NCI-H1694 (cell line): ENCODE measurements at places on chromosomes 7 and 10.
A peak's percentile ranks its signal among the peaks of the same experiment; 100 is the strongest.

DNA sequence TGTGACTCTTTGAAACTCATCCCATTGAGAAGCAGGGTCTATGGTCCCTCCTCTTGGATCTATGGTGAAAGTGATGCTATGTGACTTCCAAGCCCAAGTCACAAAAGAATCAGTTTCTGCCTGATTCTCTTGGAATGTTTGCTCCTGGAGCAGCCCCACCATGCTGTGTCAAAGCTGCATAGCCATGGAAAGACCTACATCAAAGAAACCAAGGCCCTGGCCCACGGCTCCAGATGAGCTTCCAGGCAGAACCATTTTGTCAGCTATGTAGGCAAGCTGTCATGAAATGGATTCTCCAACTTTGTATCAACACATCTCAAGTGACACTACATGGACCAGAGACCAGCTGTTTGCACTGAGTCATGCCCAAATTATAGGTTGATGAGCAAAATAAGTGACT, 77.0 kb downstream of the AASS start:
- DNase-seq = no peak

DNA sequence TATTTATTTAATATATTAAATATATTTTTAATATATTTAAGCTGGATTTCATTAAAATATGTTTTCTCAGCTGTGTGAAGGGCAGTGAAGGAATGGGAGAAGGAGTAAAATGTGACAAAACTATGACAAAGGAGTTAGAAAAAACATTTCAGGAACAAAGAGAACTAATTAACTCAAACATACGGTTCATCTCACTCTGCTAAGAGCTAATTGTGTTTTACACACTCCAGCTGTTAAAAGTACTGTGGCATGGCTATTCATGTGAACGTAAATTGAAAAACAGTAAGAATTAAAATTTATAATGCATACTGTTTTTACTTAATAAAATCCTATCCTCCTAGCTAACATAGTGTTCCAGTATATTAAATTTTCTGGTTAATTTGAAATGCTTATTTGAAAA, 262.5 kb upstream of the GNAI1 start:
- DNase-seq = peak; percentile 11

GRCh38 chr10:650886-651615, 38.4 kb downstream of the DIP2C start:
- DNase-seq = no peak

GRCh38 chr7:98322331-98323270, 41.1 kb downstream of the BRI3 start:
- DNase-seq = no peak

DNA sequence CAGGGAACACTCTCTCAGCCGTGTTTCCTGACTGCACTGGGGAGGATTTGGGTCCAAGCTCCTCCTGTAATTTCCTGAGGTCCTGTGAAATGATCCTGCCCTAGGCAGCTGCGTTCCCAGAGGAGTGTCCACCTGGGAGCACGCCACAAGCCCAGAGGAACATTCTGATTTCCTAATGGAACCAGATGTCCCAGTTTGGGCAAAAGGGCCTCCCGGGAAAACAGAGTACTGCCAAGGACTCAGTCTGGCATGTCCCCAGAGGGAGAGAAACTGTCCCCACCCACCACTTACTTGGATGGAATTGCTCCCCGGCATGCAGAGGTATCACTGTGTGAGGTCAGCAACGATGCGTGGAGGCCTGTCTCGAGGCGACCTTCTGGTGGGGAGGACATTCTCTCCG, 34.5 kb downstream of the ASB13 start:
- no peak for DNase-seq

GRCh38 chr7:34242391-34242790, 337.1 kb downstream of the BMPER start:
- no peak for DNase-seq

GRCh38 chr7:479948-480499, 39.6 kb downstream of the PDGFA start:
- DNase-seq = no peak

GRCh38 chr10:480928-481552, 208.4 kb downstream of the DIP2C start:
- peak; percentile 86 for DNase-seq

DNA sequence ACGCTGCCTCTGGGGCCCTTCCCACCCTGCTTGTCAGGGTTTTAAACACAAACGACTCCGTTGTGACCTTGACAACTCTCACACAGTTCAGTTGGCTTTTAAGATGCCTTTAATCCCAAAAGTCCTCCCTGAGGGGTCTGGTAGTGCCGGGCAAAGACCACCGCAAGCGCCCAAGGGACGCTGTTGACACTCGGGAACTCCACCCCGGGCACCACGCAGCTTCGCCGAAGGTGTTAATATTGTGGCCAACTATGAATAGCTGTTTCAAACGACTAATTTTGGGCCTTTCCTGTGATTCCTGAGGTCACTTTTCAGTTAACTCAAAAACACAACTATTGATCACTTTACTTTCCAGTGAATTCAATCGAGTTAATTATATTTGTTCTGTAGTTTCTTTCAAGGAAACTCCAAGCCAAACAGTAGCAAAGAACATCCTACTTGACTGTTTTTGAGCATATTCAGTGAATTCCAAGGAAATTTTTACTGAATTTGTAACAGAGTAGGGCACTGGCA, 958 bp upstream of the ESYT2 start:
- DNase-seq = no peak

- DNase-seq = no peak
Observed at GRCh38 chr7:106071356-106071998, 40.6 kb downstream of the SYPL1 start.

DNA sequence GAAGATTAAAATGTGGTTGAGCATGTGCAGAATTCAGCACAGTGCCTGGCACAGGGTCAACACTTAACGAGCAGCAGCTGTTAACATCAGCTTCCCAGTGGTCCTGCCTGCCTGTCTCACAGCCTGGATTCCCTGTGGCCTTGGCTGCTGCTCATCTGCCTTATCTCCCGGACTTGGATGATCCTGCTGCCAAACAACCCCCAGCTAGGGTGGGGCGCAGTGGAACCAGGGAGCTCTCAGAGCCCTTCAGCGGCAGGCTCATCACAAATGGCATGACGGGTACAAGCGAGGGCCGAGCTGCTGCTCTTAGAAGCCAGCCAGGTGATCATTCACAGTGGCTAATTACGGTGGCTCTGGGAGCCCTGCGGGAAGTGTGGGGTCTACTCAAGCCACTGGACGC, 13.0 kb upstream of the SMARCD3 start:
- no peak for DNase-seq

DNA sequence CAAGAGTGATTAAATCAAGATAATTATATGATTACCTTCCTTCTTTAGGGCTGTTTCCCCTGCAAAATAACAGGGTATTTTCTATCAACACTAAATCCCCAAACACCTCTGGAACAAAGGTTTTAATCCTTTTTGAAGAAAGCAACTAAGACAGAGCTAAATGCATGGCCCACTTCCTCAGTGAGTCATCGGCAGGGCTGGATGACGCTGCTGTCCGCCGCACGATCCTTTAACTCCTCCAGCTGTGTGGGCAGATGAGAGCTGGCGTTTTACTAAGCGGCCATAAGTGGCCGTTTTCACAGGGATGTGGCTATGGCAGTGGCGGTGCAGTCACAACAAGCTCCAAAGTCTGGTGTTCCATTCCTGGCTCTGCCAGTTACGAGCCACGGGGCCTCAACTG, 76.0 kb upstream of the C1QL3 start:
- DNase-seq = no peak

GRCh38 chr7:54541669-54542625, at the start of gene VSTM2A:
TSS of gene VSTM2A (plus strand) at chr7:54542375. CDS start at chr7:54542731, 356 bp downstream.
- DNase-seq = no peak

DNA sequence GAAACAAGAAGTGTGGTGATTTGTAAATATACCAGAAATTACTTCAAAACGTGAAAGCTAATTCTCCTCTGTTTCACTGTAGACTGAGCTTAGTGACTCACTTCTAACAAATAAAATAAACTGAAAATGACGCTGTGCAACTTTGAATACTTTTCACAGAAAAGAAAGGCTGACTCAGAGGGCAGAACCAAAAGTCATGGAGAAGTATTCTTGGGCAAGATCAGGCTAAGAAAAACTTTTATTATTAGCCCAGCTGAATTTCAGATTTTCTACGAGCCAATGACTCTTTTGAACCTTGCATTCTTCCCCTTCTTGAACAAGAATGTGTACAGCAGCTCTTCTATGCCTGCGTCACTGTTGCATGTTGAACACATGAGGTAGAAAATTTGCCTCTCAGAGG, 527.3 kb upstream of the GHITM start:
- DNase-seq = no peak

- DNase-seq = peak; percentile 58
Observed at GRCh38 chr7:8190119-8190895, 71.7 kb downstream of the ICA1 start.

GRCh38 chr10:33189808-33190207, 144.7 kb downstream of the NRP1 start:
- DNase-seq = no peak

DNA sequence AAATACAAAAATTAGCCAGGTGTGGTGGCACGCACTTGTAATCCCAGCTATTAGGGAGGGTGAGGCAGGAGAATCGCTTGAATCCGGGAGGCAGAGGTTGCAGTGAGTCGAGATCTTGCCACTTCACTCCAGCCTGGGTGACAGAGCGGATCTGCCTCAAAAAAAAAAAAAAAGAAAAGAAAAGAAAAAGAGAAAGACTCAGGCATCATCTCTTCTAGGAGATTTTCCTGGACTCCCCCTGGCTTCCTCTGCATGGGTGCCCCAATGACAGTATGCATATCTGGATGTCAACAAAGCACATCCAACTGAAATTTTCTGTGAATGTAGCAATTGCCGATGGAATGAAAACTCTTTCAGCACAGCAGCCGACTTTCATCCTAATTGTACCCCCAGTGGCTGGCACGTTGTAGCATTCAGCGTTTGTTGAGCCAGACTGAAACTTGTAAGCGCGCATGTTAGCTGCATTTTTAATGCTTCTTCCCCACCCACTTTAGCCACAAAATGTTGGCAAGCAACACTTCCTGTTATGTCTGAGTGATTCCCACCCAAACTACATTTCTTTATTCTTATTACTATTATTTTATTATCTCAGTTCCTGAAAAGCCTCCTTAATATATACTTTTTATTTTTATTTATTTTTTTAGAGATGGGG, 70.2 kb downstream of the PRTFDC1 start:
- no peak for DNase-seq

DNA sequence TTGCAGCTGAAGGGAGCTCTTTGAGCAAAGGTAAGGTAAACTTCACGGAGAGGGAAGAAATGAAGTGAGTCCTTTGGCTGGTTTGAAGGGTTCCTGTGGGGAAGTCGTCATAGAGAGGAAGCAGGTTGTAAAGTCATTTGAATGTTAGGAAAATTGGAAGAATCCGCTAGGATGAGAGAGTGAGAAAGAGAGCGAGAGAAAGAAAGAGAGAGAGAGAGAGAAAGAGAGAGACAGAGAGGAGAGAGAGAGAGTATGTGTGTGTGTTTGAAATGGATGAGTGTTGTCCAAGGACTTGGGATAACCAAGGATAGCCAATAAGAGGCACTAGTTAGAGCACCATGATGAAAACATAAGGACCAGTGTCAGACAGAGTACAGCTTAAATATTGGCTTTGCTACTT, 43.1 kb downstream of the FEZF1 start:
- DNase-seq = no peak

- DNase-seq = no peak
Observed at GRCh38 chr7:66597461-66597860, 31.2 kb upstream of the KCTD7 start.

DNA sequence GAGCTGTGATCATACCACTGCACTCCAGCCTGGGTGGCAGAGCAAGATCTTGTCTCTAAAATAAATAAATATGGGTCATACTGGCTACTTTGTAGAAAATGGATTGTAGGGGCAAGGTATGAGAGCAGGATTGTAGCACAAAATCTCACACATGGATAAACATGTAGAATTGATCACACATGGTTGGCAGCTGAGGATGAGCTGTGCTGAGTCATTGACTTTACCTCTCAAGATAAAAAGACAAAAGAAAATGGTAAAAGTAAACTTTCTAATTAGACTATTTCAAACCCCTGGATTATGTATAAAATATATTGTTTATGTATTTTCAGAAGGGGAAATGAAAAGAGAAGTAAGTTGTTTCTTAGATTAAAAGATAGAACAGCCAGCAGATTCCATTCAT, 69.3 kb downstream of the APBB1IP start:
- no peak for DNase-seq

- DNase-seq = peak; percentile 18
Observed at GRCh38 chr7:155003092-155003375, at the start of gene PAXIP1. TSS of gene PAXIP1 (minus strand) at chr7:155003124. CDS start at chr7:155002929, 195 bp downstream.

DNA sequence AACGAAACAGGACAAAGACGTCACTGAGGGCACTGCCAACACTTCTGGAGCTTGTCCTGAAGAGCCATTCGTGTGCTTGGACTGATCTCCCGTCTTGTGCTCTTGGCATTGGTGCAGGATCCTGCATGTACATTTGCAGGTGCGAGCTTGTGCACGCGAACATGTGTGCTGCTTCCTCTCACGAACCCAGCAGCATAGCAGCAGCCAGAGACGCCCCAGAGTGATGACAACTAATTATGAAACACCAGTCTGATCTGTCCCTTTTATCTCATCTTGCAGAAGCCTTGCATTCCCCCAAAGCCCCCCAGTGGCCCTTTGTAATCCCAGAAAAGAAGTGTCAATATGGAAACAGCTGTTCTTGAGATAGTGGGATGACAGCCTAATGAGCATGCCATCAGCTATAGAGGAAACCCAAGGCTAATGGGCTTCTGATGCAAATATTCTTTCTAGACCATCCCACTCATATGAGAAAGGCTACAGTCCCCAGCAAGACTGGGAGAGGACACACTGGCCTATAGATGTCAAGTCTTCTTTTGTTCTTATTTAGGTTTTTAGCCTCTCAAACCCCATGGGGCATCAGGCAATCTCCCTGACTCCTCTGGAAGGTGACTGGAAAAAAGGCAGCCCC, 310.6 kb downstream of the FRMD4A start:
- DNase-seq = no peak

DNA sequence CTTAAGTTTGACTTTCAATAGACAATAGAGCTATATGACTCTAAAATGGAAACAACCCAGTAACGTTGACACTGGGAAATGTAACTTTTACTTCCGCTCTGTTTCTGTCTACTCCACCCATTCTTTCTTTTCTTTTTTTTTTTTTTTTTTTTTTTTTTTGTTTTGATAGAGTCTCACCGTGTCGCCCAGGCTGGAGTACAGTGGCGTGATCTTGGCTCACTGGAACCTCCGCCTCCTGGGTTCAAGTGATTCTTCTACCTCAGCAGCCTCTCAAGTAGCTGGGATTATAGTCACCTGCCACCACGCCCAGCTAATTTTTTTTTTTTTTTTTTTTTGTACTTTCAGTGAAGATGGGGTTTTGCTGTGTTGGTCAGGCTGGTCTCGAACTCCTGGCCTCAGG, 13.9 kb downstream of the PRSS2 start:
- DNase-seq = no peak

GRCh38 chr7:104627516-104627915, 299.1 kb downstream of the LHFPL3 start:
- DNase-seq = no peak

- DNase-seq = no peak
Observed at GRCh38 chr7:13551503-13551902, 438.0 kb downstream of the ETV1 start.

GRCh38 chr7:65251851-65252620, 121.6 kb upstream of the ZNF92 start:
- DNase-seq = no peak
